ENCODE measurements at places on chromosomes 3 and 15. TPM values are rescaled to one million over a fixed set of nuclear protein-coding genes. Genes with fewer than 3 reads are reported as not detected.

GRCh38 chr15:84886211-84886983, 1.9 kb downstream of the SLC28A1 start:
- no peak for DNase-seq

- DNase-seq, result no peak
Observed at GRCh38 chr3:164278550-164278949, 799.7 kb downstream of the SI start.

The ITIH4 gene
- total RNA-seq, result 5.8 TPM

The GOLGB1 gene
- 95.4 TPM for total RNA-seq

DNA sequence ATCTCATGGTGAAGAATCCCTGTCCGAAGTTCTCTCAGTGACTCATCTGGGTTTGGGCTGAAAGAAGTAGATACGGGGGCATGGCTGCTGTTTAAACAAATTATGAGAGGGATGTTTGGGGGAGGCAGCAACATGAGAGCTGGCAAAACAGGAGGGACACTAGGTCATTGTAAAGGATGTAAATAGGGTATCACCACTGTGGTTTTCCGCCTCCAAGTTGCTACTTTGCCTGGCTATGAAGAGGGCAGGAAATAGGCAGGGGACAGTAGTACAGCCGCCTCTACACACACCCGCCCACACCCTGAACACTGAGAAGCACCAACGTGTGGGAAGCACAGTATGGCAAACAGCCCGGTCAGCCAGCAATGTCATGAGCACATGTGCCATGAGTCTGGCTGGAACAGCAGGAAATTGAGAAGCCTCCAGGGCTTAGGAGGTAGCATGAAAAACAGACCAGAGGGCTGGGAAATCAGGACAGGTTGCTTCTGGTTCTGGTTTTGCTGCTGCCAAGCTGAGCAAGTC, 17.1 kb downstream of the HEXA start:
- peak; percentile 86 for DNase-seq

DNA sequence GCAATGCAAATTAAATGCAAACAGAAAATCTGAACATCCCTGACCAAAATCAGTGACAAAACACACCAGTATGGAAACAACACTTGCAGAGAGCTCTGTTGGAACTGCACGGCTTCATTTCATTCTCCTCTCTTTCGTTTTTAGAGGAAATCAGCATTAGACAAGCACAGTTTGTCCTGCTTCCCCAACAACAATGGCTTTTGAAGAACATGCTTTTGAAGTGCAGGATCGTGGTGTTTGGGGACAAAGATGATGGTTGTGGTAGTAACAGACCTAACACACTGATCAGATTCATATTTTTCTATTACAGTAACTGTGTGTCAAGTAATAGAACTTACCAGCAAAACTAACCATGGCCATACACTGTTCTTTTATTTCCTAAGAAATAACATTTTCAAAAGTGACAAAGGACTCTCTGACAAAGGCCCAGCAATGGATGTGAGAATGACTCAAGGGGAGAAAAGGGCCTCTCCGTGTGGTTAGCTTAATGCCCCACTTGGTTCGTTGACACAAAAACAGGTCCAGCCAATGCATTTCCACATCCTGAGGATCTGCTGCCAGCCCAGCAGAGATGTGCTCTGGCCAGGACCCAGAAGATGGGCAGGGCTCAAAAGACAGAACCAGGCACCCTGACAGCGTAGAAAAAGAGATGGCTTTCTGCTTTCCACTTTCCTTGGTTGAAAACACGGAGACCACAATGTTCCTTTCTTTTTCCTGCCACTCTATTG, 84.1 kb downstream of the CCNL1 start:
- DNase-seq, result peak; percentile 62

- DNase-seq, result no peak
Observed at GRCh38 chr3:197791892-197792647, 1.0 kb downstream of the LRCH3 start.

GRCh38 chr15:67157521-67158252, 92.3 kb downstream of the SMAD3 start:
- DNase-seq, result no peak

GRCh38 chr3:4571690-4572334, 78.7 kb downstream of the ITPR1 start:
- DNase-seq, result no peak

DNA sequence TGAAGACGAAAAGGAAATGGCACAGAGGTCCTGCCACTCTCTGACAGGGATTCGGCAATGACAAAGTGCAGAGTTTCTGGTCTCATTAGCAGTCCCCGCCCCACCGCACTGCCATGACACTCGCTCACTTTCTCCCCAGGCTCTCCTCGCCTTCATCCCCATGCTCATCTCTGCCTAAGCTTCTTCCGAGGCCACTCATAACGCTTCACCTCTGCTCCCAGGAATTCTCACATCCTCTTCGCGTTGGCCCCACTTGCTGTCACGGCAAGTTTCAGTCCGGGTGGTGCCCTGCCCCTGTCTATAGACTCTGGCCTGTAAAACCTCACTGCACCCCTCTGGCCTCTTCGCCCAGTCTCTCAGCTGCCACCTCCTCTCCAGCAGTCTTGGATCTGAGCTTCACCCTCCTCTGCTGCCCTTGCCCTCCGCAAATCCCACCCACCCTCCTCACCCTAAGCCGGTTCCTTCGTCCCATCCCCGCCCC, 654 bp downstream of the RUBCN start:
- no peak for DNase-seq

The VGLL3 gene
- 17.9 TPM for total RNA-seq

The CAV3 gene
- not detected for total RNA-seq

The GALNT15 gene
- 68.5 TPM for total RNA-seq

The CLCN2 gene
- 2.6 TPM for total RNA-seq

DNA sequence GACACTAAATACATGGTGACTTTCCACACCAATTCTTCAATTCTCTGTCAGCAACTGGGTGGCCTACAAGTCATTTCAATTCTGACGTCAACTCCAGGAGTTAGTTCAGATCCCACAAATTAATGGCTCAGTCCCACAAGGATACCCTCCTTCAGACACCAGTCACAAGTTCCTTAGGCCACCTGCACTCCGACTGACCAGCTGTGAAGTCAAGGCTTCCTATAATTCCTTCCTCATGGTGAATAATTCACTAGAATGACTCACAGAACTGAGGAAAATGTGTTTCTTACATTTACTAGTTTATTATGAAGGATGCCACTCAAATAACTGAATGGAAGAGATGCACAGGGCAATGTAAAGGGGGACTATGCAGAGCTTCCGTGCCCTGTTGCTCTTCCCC, 6.3 kb upstream of the PIAS1 start:
- no peak for DNase-seq

DNA sequence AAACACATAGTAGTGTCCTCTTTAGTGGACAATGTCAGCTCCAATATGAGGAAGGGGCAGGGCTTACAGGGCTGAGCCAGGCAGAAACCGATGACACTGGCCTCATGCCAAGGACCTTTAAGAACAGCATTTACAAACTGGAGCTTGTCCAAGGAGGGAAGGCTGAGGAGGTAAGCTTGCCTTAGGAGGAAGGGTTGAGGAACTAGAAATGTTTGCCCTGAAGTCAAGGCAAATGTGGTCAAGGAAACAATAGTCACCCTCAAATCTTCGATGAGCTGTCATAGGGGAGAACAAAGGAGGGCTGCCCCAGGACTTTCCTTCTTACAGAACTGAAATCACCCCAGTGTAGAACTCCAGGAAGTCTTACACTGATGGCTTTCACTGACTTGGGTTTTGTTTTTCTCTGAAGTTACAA, 136.4 kb downstream of the LIPC start:
- DNase-seq, result no peak

The SLC22A13 gene
- total RNA-seq, result 0.59 TPM

- DNase-seq, result no peak
Observed at GRCh38 chr3:148756311-148756710, 58.6 kb downstream of the AGTR1 start.

GRCh38 chr3:188978421-188979171, 193.2 kb upstream of the TPRG1 start:
- no peak for DNase-seq

- DNase-seq, result no peak
Observed at GRCh38 chr15:64029110-64029509, 17.2 kb downstream of the DAPK2 start.

GRCh38 chr3:129463094-129463493, 23.1 kb downstream of the IFT122 start:
- DNase-seq, result no peak

- no peak for DNase-seq
Observed at GRCh38 chr3:11118181-11118682, 36.1 kb upstream of the HRH1 start.

GRCh38 chr3:105907777-105908176, 39.0 kb upstream of the CBLB start:
- no peak for DNase-seq

- DNase-seq, result no peak
Observed at GRCh38 chr15:99051308-99051707, 43.7 kb upstream of the PGPEP1L start.

- DNase-seq, result no peak
Observed at GRCh38 chr3:2554656-2555055, 456.0 kb downstream of the CNTN4 start.

DNA sequence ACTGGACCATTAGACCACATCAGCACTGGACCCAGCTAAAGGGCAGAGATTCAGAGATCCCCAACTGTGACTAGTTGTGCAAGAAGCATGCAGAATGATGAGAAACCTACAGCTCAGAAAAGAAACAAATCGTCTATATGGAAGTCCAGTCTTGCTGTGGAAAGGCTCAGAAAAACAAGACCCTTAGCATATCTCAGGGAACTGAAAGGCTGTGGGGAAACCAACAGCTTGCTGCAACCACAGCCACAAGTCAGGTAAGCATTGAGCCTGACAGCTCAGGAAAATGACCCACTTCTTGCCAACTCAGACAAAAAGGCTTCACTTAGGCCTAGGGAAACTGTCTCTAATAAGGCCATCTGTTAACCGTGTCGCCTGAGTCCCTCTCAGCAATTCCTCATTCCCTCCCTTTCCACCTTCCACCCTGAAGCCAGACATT, 145.6 kb downstream of the LSAMP start:
- no peak for DNase-seq

DNA sequence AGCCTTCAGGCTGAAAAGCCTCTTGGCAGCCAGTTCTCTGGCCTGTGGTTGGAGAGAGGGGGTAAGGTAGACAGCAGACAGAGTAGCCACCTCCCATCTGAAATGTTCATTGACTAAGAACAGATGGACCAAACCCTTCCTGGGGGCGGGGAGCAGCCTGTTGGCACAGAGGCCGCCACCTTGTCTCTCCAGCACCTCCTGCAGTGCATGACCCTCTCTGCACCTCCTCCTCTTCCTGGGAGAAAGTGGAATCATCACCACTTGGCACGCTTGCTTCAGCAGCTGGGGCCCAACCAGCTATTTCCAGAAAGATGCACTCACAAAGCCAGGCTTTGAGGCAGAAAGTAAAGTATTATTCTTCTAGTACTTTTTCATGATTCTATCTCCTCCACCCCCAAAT, 313.4 kb upstream of the CHRM5 start:
- no peak for DNase-seq

The CIDEC gene
- 153 TPM for total RNA-seq

DNA sequence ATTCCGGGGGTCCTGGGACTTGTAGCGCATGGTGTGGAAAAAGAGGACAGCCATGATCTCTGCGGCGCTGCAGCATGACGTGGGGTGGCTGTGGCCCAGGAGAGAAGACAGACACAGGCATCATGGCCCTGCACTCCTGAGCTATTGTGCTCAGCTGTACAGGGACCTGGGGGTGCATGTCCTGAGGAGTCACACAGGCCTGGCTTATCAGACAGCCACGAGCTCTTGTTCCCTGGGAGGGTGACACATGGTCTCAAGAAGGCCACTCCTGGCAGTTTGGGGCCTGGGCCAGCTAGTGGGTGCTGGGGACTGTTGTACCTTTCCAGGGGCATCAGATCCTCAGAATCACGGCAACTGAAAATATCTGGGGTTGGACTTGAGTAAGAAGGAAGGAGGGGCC, 13.7 kb downstream of the TKT start:
- DNase-seq, result no peak

DNA sequence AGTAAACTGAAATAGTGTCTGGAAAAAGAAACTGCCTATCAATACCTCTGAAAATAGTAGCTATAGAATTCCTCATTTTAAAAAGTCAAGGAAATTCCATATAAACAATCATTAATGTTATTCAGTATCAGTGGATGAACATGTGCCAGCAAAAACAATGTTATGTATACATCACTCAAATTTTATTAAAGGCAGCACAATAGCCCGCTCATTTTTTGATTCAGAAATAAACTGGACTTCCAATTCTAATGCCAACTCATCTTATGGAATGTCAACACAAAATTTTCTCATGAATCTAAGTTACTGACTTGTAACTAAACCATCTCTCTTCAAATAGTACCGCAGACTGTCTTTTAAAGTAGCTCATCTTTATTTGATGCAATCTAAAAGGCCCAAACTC, 19.0 kb downstream of the THBS1 start:
- no peak for DNase-seq

DNA sequence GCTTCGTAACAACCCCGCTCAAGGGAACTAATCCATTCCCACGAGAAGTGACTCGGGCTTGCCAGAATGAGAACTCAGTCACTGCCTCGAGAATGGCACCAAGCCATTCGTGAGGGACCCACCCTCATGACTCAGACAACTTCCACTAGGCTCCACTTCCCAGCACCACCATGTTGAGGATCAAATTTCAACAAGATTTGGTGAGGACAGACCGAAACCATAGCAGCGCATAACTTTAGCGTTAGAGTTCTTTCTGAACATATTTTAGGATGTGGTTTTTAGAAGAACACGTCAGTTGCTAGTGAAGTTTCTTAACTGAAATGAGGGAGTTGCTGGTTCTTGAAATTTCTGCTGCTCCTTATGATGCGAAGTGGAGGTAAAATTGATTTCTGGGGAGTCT, 13.5 kb downstream of the PTPRG start:
- no peak for DNase-seq

- no peak for DNase-seq
Observed at GRCh38 chr3:116453666-116454346, 8.5 kb upstream of the LSAMP start.

The PRTG gene
- total RNA-seq, result 5.8 TPM

The CTXN2 gene
- not detected for total RNA-seq

All from breast epithelium (tissue), 4 donors.